H7 (cell line): ENCODE measurements at places on chromosomes 7 and 10.
A peak's percentile ranks its signal among the peaks of the same experiment; 100 is the strongest.

- DNase-seq = no peak
These were observed 14.1 kb downstream of the ZMIZ1 start for GRCh38 chr10:79082631-79083596.

DNA sequence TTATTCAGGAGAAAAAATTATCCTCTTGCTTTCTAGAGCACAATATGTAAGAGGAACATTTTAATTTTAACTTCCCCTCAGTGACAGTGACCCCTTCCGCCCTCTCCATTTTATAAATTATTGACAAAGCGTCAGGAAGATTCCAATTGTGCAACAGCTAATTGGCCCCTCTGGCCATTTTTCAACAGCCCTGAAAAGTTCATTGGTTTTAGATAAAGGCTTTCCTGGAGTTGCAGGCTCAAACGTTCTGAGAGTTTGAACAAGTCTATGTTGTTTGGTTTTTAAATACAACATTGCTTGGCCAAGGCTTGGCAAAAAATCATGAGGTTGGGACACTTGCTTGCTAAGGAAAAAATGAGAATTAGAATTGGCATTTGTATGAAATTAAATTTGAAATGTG is 422.2 kb upstream of the ANKRD30A start:
- no peak for DNase-seq

DNA sequence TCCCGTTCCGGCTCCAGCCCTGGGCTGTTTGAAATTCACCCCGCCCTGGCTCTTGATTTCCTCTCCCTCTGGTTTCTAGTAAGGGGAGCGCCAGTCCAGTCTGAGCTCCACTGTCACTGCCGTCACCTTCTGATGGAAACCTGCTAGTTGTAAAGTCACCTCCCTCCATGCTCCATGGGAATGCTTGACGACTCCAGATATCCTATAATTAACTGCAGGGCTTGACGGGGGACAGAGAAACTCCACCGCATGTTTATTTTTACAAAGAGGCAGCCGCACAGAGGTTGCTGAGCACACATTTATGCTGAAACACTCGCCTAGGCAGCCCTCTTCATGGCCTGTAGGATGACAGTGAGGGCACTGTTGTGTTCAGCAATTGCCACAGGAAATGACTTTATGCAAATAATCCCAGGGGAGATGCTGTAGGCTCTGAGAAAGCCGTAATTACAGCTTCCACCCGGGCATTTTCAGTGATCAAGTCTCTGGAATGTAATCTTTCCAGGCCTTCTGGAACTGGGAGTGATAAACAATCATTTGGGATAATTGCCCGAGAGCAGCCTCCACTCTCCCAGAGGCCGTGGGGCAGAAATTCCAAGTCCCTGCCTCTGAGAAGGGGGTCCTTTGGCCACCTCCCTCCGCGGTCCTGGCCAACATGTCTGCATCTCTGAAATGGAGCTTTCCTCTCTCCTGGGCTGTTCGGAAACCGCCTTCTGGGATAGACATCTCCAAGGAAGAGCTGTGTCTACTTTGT is 300.5 kb downstream of the KLF6 start:
- DNase-seq = no peak

DNA sequence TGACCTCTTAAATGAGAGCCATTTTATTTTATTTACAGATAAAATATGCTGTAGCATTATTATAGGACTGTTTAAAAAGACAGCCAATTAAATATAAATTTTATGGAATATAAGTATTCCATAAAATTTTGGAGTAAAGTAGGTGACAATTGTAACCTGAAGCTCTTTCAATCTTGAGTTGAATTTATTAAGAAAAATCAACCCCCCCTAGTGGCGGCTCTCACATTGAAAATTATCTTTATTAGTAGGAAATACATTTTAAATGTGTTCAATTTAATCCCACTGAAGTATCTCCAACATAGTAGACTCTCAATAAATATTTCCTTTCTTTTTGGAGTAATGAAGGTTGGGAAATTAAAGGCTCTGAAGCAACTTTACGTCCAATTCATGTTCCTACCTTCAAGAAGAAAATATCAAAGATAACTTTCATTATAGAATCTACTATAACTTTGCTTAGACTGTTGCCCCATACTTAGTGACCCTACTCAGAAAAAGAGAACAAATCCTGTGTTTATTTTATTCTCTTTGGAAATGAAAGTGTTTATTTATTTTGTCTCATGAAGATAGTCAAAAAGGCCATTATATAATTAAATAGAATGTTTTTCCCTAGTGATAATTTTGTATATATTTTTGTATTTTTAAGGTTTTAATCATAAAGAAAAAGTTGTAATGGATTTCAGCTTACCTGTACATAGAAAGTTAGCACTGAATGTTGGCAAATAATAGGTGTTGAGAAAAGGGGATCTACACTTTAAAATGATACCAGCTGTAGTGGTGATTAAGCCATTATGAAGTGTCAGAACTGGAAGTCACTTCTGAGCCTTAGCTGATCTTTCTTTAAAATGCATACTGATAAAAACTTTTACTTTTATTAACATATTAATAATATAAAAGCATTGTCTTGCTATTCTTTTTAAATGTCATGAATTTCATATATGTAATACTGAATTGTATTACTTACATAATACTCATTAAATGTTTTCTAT is 3.3 kb downstream of the AHR start:
- no peak for DNase-seq

GRCh38 chr10:34638406-34639054 is 176.6 kb downstream of the PARD3 start:
- peak; percentile 67 for DNase-seq

- DNase-seq = no peak
These were observed 91.7 kb downstream of the SLC39A12 start for GRCh38 chr10:18043148-18044006.

- DNase-seq = no peak
These were observed 257.2 kb downstream of the KIAA1217 start for GRCh38 chr10:24465891-24466818.

GRCh38 chr10:57468894-57469432 is 798.7 kb downstream of the IPMK start:
- no peak for DNase-seq

GRCh38 chr7:2710286-2710655 is 22.3 kb downstream of the AMZ1 start:
- DNase-seq = no peak

- no peak for DNase-seq
These were observed 34.8 kb upstream of the FGFR2 start for GRCh38 chr10:121633056-121633455.

GRCh38 chr7:112649560-112649959 is 140.6 kb downstream of the TMEM168 start:
- no peak for DNase-seq

- DNase-seq = no peak
These were observed 174.8 kb downstream of the RTKN2 start for GRCh38 chr10:62093863-62094291.

DNA sequence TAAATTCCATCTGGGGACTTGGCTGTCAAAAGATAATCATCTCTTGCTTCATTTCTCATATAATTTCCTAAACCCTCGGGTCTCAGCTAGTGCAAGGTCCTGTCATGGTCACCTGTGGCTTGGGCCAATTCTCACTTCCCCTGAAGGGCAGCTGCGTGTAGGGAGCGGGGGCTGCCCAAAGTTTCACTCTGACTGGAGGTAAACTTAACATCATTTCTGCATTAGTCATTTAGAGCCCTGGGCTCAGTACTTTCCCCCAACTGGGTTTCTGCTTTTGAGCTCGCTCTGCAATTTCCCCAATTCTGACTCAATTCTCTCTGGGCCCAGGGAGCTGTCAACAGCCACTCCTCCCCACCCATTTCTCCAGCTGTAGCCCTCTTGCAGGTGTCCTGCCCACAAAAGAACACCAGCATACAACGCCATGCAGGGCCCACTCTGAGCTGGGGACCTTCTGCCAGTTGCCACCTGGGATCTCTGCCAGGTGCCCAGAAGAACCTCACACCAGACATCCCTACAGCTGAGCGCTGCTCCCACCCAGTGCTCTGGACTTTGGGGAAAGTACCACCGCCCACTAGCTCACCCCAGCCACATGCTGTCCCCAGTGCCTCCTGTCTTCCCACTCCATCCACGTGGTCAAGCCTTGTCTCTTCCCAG is 37.9 kb downstream of the VOPP1 start:
- DNase-seq = peak; percentile 10

GRCh38 chr7:11266101-11266500 is 292.4 kb downstream of the PHF14 start:
- DNase-seq = no peak

GRCh38 chr7:34848670-34849069 is 188.6 kb downstream of the DPY19L1 start:
- DNase-seq = no peak

- no peak for DNase-seq
These were observed 225.6 kb downstream of the PTPRN2 start for GRCh38 chr7:158362001-158362400.

DNA sequence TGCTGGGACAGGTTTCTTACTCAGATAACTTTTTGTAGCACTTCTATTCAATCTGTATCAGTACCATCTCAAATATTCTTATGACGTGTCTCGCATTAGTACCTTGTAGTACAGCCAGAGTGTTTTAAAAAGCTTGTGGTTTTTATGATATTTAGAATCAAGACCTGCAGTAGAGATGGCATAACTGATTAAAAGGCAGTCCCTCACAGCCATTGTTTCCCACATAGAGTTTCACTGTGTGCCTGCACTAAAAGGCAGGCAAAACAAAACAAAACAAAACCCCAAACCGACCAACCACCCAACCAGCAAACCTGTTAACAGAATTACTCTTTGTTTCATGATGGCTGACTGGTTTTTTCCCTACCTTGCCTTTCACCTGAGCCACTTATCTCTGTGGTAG is 221.3 kb upstream of the DGKB start:
- no peak for DNase-seq

- peak; percentile 92 for DNase-seq
These were observed 8.0 kb downstream of the DLX5 start for GRCh38 chr7:97016381-97017191.

- no peak for DNase-seq
These were observed 580.5 kb downstream of the AUTS2 start for GRCh38 chr7:70178787-70179186.

GRCh38 chr7:85000735-85001350 is 186.0 kb downstream of the SEMA3D start:
- no peak for DNase-seq

GRCh38 chr7:45064047-45064725 is 24.6 kb downstream of the NACAD start:
- no peak for DNase-seq

DNA sequence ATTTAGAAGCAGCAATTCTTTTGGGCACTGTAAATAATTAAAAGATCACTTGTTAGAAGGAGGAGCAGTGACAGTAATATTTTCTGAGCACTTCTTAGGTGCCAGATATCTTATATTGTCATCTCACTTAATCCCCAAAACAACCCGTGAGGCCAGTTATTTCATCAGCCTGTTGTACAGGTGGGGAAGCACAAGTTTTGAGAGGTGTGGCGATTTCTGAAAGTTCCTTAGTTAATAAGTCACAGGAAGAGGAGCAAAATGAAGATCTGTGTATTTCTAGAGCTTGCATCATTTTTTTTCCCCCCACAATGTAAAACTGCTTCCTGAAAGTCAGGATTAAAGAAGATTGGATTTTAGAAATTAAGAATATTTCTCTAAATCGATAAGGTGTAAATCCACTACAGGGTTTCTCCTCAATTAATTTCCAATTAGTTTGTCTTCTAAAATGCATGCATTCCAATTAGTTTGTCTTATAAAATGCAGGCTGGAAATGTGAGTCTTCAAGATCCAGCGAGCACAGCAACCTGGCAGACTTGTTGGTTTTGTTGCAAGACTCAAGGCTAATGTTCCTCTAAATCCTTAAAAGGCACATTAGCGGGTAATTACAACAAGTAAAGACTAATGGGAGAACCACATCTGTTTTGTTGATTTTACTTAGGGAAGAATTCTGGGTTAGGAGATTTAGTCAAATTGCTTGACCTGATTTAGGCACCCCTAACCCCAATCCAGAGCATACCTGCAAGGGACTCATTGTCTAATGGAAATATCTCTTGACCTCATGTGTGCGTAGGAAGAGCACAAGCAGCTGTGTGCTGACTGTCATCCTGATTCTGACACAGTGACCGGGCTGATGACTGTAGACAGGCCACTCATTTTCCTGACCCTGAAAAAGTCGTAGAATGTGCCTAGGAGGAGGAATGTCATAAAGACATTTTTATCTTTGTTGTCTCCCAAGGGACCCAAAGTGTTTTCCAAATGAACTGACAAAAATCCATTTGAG is 272.0 kb downstream of the BAMBI start:
- no peak for DNase-seq

DNA sequence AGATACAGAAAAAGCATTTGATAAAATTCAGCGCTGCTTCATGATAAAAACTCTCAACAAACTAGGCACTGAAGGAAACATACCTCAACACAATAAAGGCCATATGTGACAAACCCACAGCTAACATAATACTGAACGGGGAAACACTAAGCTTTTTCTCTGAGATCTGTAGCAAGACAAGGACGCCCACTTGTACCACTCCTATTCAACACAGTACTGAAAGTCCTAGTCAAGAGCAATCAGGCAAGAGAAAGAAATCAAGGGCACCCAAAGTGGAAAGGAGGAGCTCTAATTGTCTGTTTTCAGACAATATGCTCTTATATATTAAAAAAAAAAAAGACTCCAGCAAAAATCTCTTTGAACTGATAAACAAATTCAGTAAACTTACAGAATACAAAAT is 13.3 kb downstream of the DIP2C start:
- DNase-seq = no peak
